ENCODE measurements at places on chromosomes 2 and 18.

DNA sequence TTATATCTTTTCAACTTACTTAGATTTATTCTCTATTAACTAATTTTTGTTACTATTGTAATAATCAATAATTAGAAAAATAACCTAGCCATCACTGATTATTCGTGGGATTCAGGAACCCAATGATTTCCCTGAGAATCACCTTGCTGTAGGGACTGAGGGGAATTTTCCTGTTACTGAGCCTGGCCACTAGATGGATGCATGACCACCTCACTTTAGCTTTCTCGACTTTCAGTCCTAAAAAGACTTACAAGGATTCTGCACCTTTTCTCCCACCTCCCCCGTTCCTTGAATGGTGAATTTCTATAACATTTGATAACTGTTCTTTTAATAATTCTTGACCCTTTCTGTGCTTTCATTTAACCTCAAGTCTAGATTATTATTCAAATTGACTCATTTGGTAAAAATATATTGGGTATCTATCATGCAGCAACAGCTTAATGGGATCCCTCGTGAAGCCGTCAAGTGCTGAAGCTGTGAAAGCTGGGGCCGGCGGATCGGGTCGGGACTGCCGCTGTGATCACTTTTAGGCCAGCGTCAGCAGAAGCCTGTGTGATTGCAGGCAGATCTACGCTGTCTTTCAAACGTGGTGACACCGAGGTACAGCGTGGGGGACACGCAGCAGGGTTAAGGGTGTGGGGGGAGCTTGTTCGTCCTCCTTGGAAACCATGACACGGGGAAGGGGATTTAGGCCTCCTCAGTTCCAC is 38.8 kb upstream of the TMEM18 start:
- no peak for DNase-seq

GRCh38 chr2:99079226-99079625 is 62.3 kb upstream of the C2orf15 start:
- no peak for DNase-seq

DNA sequence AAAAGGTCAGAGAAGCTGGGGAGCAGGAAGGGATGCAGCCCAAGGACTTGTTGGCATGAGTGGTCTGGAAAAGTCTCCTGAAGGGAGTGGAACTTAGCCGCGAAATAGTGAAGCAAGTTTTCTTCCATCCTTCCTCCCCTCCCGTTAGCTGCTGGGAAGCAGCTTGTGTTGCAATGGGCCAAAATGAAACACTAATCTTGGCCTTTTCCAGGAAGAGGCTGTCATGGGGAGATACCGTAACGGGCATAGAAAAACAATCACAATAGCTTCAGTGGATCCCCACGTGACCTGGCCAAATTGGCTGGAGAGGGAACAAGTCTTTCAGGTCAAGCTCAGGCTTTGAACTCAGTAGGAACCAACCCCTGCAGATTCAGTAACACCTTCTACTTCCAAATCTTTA is 49.3 kb downstream of the SEMA4F start:
- DNase-seq: no peak

GRCh38 chr18:61335684-61336555 is 2.7 kb downstream of the CDH20 start:
- DNase-seq: no peak

GRCh38 chr2:109440499-109441156 is 173.1 kb downstream of the SEPTIN10 start:
- DNase-seq: no peak
